ENCODE measurements at places on chromosomes 3 and 15. TPM values are rescaled to one million over a fixed set of nuclear protein-coding genes. Genes with fewer than 3 reads are reported as not detected.

DNA sequence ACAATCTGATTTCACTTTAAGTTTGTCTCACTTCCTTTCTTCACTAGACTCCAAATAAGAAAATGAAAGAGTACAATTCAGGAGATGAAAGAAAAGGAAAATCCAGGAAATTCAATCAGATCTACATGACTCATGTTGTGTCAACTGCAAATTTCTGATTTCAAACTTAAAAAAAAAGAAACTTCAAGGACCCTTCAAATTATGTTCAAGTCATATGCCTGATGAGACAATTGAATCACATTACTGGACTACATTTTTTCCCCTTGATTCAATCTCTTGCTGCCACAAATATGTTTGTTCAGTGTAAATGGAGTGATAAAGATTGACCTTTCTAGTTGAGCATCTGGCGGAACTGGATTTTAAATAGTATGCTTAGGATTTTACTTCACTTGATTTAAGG lies 37.4 kb downstream of the FRMD5 start:
- no peak for DNase-seq

The NEK10 gene
- total RNA-seq = 21.4 TPM

The GASK1A gene
- 37.3 TPM for total RNA-seq

- no peak for DNase-seq
Measured at GRCh38 chr3:74532446-74532845, 82.0 kb downstream of the CNTN3 start.

DNA sequence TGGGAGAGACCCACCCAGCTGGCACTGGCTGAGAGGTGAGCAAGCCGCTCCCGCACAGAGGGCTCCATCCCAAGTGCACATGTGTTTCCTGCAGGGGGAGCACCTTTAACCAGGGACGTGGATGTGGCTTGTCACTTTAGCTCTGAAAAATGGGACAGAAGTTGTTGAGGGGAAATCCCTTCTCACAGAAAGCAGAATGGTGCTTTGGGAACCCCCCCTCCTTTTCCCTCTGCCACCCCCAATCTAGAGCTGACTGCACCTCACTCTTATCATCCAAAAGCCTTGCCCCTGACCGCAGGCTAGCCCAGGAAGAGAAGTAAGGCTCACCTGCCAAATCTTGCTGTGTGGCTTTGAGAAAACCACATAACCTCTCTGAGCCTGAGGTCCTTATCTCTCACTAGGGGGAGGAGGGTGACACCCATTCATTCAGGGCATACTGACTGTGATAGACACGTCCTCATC lies 77.9 kb downstream of the RPN1 start:
- DNase-seq = no peak

DNA sequence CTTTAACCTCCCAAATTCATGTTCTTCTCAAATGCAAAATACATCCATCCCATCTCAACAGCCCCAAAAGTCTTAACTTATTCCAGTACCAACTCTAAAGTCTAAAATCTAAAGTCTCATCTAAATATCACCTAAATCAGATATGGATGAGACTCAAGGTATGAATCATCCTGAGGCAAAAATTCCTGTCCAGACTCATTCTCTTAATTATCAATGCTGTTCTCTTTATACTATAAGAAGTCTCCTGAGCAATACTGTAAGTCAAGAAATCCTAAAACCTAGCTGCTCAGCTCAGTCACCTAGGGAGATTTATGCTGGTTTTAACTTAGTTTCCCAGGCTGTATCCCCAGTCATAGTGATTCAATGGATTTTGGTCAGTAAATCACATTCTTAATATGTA lies 11.1 kb downstream of the RAD18 start:
- no peak for DNase-seq

Measured in thoracic aorta (tissue), 2 donors.